NCI-H1436 treated with DMSO at 0.1 percent for 48 hours (cell line): ENCODE measurements at places on chromosomes 5 and 9.

GRCh38 chr5:7754997-7755596, 95.8 kb downstream of the CFAP90 start:
- DNase-seq, result peak; percentile 17

GRCh38 chr5:133205204-133205603, 153.4 kb downstream of the HSPA4 start:
- no peak for DNase-seq

DNA sequence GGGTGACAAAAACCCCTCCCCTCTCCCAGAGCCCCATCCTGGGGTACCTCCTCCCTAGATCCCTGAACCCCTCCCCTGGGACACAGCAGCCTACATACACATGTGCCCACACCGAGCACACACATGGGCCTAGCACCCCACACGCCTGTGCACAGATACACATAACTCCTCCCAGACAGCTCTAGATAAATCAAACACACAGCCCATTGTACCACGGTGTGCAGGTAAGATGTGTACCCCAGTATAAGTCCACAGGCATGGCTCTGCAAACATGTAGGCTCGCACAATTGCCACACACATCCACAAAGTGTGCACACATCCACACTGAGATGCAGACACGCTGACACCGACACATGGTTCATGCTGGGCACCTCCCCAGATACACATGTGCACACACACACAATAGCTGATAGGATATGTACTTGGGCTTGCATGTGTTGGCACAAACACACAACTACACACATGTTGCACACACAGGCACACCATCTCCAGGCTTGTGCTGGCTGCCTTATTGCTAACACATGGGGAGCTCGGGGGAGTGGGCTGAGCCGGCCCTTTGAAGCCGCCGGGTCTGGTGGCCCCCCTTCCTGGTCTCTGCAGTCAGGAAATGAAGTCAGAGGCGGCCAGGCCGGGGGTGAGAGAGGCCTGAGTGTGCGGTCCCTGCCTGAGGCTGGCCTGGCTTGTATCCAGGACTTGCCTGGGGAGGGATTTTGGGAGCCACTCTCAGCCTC, 30.2 kb downstream of the GOLGA2 start:
- DNase-seq, result no peak

DNA sequence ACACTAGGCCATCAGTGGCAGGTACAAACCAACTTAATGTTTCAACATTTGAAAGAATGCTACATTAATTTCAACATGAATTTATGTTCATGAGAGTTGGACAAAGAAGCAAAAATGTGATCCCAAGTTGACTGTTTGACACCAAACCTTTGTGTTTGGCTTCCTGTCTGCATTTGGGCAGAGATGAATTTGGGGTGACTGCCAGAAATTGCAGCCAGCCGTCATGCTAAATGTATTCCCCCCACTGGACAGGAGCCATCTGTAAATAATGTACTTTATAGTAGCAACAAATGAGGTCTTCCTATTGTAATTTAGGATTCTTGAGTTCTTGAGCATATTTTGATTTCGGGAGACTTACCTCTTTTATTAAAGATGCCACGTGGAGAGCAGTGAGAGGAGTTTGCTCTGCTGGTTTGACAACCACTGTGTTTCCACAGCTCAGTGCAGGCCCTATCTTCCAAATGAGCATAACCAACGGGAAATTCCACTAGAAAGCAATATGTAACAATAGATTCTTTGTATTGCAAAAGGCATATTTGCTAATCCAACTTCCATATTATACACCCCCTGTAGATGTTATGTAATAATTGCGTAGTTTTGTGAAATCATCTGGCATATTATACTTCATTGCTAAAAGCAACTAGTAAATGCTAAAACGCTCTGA, 27.6 kb downstream of the ALDH1A1 start:
- DNase-seq, result no peak

- DNase-seq, result no peak
Observed at GRCh38 chr9:93391898-93392297, 59.6 kb upstream of the FAM120A start.

DNA sequence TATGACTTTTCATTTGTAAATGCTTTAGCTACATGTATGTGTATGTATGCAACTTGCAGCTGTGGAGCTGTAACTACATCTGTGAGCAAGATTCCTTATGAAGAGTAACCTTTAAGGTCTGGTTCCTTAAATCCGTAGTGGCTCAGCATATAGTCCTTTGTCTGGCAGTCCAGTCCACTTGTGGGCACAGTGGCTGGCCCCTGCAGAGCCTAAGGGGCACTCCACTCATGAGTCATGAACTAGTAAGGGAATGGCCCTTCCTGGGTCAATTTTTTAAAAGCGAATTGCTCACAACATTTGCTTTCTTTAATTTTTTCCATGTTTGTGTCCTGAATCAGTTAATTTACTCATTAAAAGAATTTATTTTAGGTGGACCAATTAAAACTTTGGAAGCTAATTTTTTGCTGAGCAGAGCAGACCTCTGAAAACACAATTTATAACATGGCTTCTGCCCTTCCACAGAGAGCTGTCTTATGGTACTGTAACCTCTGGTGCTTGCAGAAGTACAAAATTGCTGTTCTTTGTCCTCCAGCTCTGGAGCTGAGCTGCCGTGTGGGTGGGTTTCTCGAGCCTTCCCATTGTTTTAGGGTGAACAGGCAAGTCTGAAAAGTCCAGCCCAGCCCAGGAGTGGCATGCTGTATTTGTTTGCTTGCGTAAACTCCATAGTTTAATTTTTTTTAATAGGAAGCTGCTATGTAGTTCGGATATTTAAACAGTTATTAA, 110.1 kb downstream of the MVB12B start:
- no peak for DNase-seq

DNA sequence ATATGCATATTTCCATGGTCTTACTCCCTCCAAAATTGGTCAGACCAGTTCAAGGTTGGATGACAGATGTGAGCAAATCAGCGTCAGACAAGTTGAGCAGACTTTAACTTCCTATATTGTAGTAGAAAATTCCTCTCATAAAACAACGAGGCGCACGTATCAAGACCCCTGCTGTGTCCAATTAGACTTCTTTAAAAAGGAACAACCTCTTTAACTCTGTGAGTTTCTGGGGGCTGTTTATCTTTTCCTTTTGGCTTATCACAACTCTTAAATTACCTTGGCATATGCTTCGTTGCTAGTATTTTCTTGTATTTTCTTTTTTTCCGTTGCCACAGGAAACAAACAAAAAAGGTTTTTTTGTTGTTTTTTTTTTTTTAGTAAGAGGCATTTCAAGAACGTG, 398.2 kb upstream of the WWC1 start:
- DNase-seq, result no peak

- DNase-seq, result no peak
Observed at GRCh38 chr5:10632110-10632761, 68.4 kb downstream of the ANKRD33B start.

- no peak for DNase-seq
Observed at GRCh38 chr9:33227008-33227398, 13.0 kb upstream of the SPINK4 start.

- no peak for DNase-seq
Observed at GRCh38 chr5:87120518-87121303, 147.0 kb upstream of the RASA1 start.

DNA sequence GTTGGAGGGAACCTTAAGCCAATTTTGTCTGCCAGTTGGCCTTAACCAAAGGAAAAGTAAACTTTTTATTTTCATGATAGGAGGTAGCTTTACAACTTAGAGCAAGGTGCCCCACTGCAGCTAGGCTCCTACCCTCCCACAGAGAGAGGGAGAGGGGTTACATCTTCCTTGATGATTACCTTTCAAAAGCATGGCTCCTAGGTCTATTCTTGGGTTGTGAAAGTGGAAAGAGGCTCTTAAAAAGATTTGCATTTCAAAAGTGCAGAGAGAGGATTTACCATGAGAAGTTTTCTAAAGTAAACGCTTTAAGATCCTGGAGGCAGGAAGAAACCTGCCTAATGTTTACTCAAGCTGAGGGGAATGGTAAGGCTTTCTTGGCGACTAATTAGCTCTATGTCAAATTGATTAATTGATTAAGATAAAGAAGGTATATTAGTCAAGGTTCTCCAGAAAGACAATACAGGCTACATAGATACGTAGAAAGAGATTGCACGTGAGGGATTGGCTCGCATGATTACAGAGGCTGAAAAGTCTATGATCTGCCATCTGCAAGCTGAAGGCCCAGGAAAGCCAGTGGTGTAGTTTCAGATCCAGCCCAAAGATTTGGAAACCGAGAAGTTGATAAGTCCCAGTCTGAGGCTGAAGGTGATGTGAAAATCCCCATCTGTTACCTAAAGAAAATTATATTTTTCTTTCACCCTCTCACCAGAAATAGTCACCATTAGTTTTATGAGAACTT, 333.8 kb upstream of the CTNND2 start:
- no peak for DNase-seq

DNA sequence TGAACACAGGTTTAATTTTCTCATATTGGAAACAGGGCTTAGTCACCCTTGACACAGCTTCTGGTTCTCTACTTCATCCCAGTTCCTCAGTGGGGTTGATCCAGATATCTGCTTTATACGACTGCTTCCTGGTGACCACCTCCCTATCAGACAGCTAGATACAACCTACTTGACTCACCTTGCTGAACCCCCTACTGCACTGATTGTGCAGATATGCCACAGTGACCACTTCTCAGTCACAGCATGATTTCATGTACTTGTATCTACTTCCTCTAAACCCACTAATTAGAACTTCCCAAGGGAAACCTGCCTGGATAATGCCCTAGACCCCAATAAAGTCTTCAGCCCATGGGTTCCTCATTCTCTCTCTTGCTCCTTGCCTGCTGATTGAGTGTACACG, 18.4 kb upstream of the RFK start:
- no peak for DNase-seq

DNA sequence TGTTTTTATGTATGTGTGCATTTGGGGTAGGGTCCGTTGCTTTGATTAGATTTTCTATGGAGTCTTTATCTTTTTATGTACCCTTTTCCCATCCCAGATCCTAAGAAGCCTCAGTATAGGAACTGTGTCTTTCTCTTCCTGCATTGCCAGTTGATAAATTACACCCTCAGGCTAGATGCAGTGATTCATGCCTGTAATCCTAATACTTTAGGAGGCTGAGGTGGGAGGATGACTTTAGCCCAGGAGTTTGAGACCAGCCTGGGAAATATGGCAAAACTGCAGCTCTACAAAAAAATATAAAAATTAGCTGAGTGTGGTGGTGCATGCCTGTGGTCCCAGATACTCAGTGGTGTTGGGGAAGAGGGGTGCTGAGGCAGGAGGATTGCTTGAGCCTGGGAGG, 40.2 kb downstream of the NLN start:
- DNase-seq, result no peak

- peak; percentile 91 for DNase-seq
Observed at GRCh38 chr5:147332658-147333057, 97.8 kb downstream of the STK32A start.
